HuH-7.5 (cell line): ENCODE measurements at places on chromosomes 16 and 17.

- no peak for DNase-seq
Measured at GRCh38 chr16:23368469-23368868, 66.4 kb downstream of the SCNN1B start.

GRCh38 chr17:27438348-27438998 lies 17.8 kb upstream of the KSR1 start:
- DNase-seq: no peak

DNA sequence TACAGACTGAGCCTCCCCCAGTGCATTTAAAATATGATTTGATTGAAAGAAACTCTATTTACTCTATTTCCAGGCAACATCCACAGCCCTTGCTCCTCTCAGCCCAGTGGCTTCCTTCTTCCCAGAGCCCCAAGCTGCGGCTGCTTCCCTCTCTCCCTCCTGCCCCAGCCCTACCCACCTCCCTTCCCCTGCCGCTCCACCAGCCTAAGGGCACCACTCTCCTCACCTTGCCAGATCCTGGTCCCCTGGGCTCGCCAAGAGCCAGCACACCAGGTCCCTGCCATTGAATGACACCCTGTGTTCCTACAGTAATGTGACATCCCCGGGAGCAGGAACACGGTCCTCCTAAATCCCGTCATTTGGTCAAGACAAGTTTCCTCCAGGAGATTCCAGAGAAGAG lies 236.0 kb downstream of the RBFOX3 start:
- no peak for DNase-seq

DNA sequence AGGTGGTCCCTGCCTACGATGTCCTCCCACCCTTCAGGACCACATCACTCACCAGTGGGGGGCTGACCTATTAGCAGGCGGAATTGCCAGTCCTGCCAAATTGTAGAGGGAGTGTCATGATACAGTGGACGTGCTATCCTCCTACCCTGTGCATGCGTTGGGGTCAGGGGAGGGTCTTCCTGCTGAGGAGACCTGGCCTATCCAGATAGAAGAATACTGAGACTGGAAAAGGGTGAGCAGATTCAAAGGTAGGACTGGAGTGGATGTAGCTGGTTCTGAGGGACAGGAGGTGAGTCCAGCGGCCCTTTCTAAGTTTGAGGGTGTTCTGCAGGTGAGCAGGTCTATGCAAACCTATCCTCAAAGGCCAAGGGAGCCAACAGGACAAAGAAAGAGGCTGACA lies 8.0 kb downstream of the PRSS41 start:
- no peak for DNase-seq

DNA sequence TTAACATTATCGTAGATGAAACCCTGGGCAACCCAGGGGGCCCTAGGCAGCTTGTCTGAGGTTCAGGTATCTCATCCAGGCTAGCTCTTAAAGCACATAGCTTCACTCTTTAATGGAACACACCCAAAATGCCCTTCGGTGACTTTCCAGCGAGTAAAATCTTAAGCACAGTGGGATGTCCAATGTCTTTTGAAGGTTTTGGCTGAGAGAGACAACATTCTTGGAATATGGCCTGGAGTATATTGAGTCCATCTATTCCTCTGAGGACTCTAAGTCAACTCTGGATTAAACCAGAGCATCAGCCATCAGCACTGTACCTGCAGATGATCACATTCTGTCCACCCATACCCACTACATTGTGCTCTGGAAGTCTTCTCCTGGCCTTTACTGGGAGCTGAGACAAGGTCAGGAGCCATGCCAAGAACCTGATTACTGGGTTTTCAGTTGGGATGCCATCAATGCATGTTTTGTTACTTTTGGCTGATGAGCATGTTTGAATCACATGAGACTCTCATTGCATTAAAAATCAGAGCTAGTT lies 63.4 kb upstream of the CDH11 start:
- DNase-seq: no peak

GRCh38 chr17:74605361-74605760 lies 13.3 kb upstream of the CD300LD start:
- DNase-seq: no peak

DNA sequence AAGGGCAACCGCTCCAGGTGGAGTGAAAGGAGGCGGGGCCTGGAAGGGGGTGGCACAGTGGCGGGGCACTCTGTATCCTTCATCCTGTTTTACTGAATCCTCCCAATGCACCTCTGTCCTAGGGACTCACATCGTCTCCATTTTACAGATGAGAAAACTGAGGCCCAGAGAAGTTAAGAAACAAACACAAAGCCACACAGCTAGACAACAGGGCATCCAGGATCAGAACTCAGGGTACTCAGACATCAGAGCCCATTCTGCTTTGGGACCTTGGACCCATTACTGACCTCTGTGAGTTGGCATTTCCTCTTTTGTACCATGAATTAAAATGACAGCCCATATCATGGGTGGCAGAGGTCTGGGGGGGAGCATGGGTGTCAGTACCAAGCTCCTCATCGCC lies 129.2 kb downstream of the CPPED1 start:
- DNase-seq: no peak

DNA sequence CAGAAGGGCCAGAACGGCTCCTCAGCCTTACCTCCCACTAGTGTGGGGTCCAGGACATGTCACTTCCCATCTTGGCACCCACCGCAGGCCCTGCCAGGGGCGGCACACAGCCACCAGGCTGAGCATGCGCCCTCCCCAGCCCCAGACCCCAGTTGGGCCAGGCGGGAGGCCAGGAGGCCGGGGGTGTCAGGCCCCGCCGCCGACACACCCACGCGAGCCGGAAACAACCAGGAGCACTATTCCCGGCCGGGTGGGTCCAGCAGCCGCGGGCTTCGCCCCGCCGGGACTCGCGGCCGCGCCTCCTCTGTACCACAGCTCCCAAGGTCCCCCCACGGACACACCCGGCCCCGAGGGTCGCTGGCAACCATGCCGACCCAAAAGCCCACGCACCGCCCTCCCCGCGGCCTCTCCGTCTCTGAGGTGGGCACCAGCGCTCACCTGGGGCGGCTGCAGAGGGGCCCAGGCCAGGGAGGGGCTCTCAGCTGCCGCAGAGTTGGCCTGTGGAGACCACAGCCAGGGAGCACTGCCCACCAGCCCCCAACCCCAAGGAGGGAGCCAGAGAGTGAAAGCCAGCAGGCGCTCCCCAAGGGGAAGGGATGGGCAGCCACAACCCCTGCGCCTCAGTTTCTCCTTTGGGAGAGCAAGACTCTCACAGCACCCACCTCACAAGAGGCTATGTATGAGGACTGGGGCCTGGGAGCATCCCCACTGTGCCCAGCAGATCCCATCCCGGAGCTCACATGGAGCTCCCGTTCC lies 18.0 kb downstream of the B9D1 start:
- no peak for DNase-seq

DNA sequence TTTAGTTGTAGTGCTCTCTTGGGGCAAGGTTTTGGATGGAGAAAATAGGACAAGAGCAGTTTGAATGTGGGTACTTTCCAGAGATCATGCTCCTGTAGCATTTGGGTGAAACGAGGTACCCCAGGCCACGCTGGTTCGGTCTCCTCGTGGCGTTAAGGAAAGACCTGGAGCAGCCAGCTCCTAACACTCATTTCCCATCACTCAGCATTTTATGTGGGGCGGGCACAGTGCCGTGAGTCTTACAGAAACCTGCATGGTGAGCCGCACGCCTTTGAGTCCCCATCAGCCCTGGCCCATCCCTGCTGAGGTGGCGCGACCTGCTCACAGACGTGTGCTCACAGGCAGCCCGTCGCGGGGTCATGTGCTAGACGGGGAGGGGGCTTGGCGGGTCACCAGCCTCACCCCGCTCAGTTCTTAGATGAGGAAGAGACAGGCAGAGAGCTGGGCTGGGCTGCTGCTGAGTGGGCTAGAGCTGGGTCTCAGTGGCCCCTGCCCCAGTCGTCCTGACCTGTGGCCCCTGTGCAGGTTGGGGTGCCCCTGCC lies 37.3 kb downstream of the TBCD start:
- DNase-seq: no peak

- DNase-seq: no peak
Measured at GRCh38 chr17:43542859-43543258, 3.3 kb downstream of the ETV4 start.

- no peak for DNase-seq
Measured at GRCh38 chr16:3274490-3274889, 8.8 kb upstream of the ZNF263 start.

DNA sequence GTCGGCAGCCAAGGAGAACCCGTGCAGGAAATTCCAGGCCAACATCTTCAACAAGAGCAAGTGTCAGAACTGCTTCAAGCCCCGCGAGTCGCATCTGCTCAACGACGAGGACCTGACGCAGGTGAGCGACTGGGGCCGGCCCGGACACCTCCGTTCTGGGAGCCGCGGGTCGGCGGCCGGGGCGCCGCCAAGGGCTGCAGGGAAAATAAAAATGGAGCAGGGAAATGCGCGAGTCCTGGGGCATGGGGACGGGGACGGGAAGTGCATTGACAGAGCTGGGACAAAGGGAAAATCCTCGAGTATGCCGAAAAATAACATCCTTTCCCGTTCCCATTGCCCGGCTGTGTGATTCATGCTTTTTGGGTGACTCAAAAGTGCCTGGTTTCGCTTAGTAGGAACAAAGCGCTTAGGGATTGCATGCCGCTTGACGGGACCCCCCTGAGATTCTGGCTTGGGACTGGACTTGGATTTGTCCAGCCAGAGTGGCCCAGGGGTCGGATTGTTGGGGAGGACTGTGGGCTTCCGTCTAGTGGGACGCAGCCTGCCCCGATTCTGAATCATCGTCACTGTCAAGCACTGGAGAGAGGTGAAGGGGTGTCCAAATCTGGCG lies 699 bp downstream of the MPRIP start:
- DNase-seq: no peak

DNA sequence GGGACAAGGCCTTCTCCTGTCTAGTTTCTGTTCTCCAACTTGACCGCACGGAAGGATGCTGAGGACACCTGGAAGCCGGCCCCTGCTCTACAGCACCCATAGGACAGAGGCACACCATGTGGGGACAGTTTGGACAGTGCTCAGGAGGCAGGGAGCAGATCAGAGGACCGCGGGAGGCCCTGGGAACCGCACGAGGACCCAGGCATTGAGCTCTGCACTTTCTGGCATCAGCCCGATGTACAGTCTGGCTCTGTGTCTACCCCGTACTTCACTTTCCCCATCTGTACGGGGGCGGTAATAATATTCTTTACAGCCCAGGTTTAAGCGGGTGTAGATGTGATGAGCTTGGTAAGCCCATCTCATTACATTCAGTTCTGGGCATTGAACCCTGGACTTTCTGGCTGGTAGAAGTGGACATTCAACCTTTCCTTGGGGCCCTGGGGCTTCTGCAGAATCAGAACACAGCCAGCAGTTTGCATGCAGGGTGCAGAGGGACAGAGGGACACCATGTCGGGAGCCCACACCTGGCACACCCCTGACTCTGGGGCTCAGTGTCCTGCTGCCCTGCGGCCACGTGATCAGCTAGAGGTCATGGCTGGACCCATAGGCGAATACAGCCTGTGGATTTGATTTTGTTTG lies 258.7 kb downstream of the SEC14L1 start:
- DNase-seq: no peak

DNA sequence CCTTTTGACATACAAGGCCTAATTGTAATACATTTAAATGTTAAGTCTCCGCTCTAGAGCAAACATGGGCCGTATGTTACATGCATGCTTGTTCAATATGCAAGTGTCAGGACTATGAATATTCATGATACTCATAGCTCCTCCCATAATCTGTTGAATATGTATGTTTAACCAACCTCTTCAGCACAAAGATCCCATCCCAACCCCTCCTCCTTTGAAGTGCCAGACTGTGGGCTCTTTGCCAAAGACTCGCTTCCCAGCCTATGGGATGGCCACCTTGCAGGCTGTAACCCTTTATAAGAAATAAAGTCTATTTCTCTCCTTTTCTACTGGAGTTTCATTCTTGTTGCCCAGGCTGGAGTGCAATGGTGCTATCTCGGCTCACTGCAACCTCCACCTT lies 156.2 kb downstream of the ABCC12 start:
- no peak for DNase-seq

GRCh38 chr17:80071116-80071841 lies 30.1 kb upstream of the GAA start:
- no peak for DNase-seq

DNA sequence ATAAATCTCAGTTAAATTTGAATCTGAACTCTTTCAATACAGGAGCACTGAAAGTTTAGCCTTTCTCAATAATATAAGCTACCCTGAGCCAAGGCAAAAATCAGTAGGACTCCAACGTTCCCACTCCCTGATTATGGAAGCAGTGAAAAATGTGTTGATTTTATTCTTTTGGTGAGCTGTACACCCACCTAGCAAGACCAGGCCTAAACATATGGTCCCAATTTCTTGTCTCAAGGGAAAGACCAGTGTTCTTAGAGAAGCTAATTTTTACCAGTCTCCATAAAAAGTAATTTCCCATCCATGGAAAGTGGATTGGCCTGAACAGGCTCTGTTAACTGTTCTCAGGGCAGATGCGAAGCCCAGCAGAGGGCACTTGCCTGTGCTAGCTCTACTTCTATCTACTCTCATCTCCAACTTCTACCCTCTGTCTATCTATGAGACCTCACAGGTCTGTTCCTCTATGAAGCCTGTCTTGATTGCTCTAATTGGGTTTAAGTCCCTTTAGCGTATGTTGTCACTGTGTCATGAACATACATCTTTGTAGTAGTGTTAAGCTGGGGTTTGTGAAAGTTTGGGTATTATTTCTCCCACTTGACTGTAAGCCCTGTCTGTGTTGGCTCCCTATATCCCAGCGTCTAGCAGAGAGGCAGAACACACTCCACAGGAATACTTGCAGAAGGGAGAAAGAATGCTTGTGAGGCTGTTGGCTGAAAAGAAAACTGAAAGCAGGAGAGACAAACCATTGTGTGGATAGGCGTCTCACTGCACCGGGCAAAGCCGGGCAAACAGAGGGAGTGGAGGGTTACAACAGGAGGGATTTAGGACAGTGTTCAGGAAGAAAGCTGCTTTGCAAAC lies 167.1 kb upstream of the MAF start:
- no peak for DNase-seq

GRCh38 chr16:8496364-8496763 lies 93.9 kb downstream of the TMEM114 start:
- DNase-seq: no peak

DNA sequence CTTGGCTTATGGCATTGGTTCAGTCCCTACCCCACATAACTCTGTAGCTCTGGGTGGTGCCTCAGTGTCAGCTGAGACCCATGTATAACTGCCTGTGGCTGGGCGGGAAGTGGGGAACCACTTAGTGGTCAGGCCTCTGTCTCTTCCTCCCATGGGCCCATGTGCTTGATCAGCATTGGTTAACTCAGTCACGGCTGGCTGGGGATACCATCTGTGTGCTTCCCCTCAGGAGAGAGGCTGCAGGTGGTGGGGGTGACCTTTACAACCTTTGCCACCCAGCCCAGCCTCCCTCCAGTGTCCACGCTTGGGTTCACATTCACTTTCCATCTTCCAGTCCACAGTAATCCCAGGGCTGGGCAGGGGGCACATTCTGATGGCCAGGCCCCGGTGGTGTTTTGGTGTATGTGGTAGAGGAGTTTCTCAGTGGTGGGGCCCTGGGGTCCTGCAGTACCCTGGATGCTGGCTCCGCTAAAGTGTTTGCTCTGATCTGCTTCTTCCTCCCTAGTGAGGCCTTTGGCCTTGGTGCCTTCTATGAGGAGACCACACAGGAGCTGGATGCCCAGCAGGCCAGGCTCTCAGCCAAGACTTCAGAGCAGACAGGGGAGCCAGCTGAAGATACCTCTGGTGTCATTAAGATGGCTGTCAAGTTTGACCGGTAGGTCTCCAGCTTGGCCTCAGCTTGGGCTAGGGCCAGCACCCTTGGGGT lies 10.2 kb upstream of the NFATC3 start:
- DNase-seq: no peak
